ENCODE measurements at places on chromosomes 16 and 17.

DNA sequence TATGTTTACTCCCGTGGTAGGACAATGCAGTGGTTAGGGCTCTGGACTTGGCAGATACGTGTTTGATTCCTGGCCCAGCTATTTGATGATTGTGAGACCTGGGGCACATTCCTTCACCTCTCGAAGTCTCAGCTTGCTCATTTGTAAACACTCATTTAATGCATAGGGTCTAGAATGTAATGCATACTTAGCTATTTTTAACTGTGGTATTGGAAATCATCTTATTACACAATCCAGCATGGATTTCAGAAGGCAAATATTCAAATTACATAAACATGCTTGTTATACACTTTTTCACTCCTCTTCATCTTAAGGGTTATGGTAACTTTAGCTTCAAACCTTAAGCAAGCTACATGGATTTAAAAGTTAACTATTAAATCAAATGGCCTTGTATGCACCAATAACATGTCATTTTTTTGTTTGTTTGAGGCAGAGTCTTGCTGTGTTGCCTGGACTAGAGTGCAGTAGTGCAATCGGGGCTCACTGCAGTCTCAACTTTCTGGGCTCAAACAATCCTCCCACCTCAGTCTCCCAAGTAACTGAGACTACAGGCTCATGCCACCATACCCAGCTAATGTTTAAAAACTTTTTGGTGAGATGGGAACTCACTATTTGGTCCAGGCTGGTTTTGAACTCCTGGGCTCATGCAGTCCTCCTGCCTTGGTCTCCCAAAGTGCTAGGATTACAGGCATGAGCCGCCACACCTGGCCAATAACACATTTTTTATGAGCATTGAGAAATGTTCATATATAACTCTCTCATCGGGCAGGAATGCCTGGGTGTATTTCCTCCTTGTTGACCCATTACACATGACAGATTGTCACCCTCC is 52.5 kb downstream of the VAT1L start:
- peak; percentile 79 for DNase-seq

- no peak for DNase-seq
Measured at GRCh38 chr16:28195859-28196258, 15.9 kb downstream of the XPO6 start.

GRCh38 chr17:80616705-80617104 is 72.1 kb downstream of the RPTOR start:
- DNase-seq, result no peak

- DNase-seq, result no peak
Measured at GRCh38 chr16:52051414-52052172, 495.4 kb downstream of the TOX3 start.

- DNase-seq, result no peak
Measured at GRCh38 chr17:72033334-72033733, 87.5 kb upstream of the SOX9 start.

GRCh38 chr17:65588181-65588808 is 26.8 kb upstream of the AXIN2 start:
- no peak for DNase-seq

DNA sequence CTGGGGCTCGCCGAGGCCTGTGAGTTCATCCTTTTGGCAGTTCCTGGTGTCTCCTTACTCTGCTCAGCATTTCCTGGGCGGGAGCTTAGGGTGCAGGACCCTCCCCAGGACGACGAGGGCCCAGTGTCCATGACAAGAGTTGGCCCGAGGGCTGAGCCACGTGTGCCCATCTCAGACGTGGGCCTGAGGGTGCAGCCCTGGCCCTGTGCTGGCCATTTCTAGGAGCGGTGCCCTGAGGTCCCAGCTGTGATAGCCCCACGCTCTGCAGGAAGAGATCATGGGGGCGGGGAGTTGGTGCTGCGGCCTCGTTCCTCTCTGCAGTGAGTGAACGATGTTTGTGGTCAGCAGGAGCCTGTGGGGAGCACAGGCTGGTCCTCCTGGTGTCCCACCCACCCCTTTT is 6.0 kb upstream of the MC1R start:
- no peak for DNase-seq

DNA sequence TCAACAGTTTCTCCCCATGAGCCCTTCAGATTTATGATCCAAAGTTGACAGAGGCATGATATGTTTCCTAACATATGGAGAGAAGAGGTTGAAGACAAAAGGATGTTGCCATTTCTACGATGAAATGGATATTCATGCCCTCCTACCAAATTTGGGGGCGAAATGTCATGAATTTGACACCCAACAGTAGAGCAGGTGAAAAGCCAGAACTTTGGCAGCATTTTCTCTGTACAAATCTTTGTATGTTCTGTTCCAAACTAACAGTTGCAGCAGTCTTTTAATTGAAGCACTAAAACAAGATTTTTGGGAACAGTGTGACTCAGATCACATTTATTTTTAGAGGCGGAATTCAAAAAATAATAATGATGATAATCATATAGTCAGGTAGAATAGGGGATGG is 130.1 kb downstream of the TRIM37 start:
- no peak for DNase-seq

All from fibroblast of skin of abdomen (primary cell).